NCI-H345 (cell line): ENCODE measurements at places on chromosomes 5 and 9.

- no peak for DNase-seq
These were observed 866 bp downstream of the SLC22A5 start for GRCh38 chr5:132370181-132370970.

DNA sequence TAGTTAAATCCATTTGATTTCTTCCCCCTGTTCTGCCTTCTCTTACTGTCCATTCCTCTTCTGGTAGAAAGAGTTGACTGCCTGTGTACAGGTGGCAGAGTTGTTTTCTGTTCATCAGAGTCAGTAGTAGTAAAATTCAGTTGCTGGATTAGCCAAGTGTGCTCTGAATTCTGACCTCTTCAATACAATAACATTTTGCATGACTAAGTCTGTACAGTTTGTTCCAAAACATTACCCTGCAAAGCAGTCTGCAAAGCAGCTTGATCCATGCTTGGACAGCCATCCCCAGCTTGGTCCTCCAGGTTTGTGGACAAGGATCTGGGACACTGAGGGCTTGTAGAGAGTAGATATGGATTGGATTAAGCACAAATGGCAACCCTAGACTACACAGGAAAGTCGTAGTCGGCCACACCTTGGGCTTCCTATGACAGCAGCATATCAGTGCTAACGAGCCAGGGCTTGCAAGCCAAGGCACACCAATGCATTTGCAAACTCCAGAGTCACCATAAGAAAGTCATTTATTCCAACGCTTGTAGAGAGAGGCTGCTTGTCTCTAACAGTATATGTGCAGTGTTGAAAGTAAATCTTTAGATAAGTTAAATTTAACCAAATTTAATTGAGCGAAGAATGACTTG is 25.2 kb downstream of the IL12B start:
- no peak for DNase-seq

- no peak for DNase-seq
These were observed 113.9 kb downstream of the ARRDC3 start for GRCh38 chr5:91269198-91269597.

DNA sequence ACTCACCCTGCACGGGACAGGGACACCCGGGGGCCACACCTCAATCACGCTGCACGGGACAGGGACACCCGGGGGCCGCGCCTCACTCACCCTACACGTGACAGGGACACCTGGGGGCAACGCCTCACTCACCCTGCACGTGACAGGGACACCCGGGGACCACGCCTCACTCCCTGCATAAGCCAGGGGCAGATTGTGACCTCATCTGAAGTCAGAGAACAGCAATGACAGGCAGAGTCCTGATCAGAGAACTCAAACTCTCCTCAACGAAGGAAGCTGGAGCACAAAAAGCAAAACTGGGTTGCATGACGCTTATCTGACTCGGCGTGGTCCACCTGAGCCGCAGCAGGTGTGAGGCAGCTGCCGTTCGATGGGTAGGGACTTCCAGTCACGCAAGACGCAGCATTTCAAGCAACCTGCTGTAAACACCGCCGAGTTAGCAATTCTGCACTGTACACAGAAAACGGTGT is 3.2 kb downstream of the TERT start:
- peak; percentile 29 for DNase-seq
